ENCODE measurements at places on chromosomes 11 and 22. TPM values are rescaled to one million over a fixed set of nuclear protein-coding genes. Genes with fewer than 3 reads are reported as not detected.

FAM118A gene
- polyA plus RNA-seq = 20.5 TPM

MS4A13 gene
- not detected for polyA plus RNA-seq

MYH9 gene
- 78.7 TPM for polyA plus RNA-seq

CD6 gene
- 5.0 TPM for polyA plus RNA-seq

TMPRSS6 gene
- 0.13 TPM for polyA plus RNA-seq

DGAT2 gene
- 6.4 TPM for polyA plus RNA-seq

OR5D14 gene
- polyA plus RNA-seq = not detected

OPCML gene
- 65.1 TPM for polyA plus RNA-seq

USP35 gene
- 14.2 TPM for polyA plus RNA-seq

MN1 gene
- polyA plus RNA-seq = 27.5 TPM

PRSS23 gene
- 24.1 TPM for polyA plus RNA-seq

CARD18 gene
- not detected for polyA plus RNA-seq

MPZL2 gene
- 2.0 TPM for polyA plus RNA-seq

HORMAD2 gene
- polyA plus RNA-seq = 0.15 TPM

FHIP1B gene
- 37.7 TPM for polyA plus RNA-seq

CDC42EP2 gene
- polyA plus RNA-seq = 5.7 TPM

USP2 gene
- 13.8 TPM for polyA plus RNA-seq

TSPAN18 gene
- polyA plus RNA-seq = 87.2 TPM

Data from spinal cord (tissue), 10 donors.